ENCODE measurements at places on chromosomes 3 and 15.

DNA sequence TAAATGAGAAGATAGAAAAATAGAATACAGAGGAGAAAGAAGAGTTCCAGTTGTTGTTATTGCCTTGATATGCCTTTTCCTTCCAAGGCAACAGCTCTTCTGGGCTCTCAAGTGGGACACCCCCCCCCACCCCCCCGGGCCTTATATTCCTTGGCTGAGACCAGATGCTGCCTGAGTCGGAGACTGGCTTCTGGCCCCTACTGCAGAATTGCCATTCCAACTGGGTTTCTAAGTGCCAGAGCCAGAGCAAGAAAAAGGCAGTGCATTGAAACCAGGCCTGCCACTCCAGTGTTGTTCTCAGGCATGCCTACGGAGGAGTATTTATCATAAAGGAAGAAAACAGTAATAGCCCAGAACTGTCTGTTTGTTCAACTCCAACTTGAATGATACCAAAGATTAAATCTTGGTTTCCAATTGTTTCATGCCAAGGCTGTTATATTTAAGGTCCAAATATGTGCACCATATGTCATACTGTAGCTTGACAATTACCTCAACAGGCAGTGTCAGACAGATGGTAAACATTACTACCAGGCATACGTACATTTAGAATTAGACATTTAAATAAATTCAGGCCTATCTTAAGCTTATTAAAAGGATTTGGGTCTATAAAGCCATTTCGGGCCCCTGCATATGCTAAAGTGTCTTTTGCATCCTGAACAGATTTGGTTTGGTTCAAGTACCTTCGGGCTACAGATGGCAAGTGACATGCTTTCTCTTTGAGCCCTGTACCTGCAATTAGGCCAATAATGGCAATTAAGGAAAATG lies 209.9 kb upstream of the SEMA6D start:
- no peak for DNase-seq

DNA sequence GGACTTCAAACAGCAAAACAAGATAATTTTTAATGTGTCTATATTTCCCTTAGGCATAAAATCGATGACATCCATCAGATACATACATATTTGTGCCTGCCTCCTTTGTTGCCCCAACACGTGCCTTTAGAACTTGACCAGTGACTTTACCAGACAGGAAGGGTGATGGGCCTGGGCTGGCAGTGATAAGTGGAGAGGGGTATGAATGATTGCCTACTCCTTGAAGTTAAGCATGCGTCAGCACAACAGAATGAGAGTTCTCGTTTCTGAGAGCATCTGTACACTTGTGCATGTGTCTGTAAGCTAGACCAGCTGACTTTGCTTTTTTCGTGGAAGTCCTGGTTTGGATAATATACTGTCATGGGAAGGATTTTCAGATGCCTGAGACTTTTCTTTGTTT lies 54.9 kb upstream of the COL6A6 start:
- DNase-seq = no peak

- DNase-seq = no peak
These were observed 963 bp downstream of the SHQ1 start for GRCh38 chr3:72847282-72847681.

DNA sequence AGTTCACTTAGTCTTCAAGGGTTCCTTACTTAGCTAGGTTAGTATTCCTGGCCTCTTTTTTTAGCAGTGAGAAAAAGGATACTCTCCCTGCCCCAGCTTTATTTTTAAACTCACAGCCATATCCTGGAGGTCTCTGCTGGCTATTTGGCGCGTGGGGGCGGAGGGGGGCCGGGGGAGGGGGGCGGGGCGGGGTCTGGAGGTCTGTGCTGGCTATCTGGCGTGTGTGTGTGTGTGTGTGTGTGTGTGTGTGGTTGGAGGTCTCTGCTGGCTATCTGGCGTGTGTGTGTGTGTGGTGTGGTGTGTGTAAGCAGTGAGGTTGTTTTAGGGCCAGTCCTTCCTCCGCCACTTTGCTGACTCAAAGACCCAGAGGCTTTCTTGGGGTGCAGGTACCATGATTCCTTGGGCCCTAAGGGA lies 579 bp upstream of the PLAAT1 start:
- DNase-seq = no peak

- no peak for DNase-seq
These were observed 141.6 kb upstream of the SPRED1 start for GRCh38 chr15:38111070-38111469.

DNA sequence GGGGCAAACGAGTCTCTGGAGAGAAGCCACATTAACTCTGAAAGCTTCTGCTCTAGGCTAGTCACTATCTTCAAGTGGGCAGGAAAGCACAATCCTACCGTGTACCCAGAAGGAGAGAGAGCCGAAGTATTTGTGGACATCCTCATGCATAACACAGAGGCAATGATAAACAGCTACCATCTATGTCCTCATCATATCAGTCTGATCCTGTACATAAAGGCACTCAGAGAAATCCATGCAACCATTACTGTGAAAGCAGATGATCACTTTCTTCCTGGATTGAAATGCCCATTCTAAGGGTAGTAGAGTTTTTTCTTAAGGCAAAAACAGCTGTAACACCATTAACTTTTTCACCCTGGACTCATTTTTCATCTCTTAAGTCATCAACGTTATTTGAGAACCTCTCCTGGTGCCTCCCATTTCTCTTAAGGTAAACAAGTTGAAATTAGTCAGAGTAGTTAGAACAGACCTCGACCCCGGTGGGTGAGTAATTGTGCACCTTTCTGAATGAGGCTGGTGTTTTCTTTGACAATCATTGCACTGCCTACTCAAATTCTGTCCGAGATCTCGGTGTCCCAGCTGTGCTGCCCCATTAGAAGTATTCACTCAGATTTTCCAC lies 327.4 kb downstream of the SHQ1 start:
- no peak for DNase-seq

DNA sequence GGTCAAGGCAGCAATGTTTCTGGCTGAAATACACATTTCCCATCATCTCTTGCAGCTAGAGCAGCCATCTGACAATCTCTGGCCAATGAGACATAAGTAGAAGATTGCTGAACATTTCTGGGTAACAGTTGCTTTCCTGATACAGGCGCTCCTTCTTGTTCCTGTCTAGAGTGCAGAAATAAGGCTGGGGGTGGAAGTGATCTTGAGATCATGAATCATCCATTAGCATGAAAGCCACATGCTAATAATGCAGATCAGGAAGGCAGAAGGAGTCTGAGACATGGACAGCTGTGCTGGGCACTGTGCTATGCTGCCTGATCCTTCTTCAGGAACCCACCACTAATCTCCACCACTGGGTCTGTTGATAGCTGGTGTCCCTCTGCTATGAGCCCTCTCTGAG lies 14.8 kb upstream of the TMEM108 start:
- DNase-seq = no peak

DNA sequence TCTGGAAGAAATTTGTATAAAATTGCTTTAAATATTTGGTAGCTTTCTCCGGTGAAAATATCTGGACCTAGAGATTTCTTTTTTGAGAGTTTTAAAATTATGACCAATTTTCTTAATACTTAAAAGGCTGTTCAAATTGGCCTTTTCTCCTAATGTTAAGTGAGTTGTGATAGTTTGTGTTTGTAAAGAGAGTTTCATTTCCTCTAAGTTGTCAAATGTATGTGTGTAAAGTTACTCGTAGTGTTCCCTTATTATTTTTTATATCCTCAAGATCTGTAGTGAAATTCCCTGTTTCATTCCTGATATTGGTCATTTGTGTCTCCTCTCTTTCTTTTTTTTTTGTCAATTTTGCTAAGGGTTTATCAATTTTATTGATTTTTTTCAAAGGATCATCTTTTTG lies 92.6 kb upstream of the CTNNB1 start:
- no peak for DNase-seq

DNA sequence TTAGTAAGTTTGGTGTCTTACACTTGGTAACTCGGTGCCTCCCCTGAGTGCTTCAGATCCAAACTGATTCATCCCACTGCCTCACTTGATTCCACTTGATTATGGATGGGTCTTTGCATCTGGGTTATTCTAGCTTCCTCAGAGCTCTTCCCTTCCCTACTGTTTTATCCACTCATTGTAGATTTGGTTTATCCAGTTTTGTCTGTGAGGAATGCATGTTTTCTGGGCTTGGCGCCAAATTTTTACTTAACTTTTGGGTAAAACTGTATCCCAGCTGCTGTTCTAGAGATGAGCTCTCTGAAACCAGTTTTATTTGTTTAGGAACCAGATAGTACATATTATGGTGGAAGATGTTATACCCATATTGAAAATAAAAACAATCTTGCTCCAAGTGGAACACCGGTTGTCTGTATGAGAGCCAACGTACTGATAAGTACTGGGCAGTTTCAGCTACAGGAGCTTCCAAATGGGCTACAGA lies 20.9 kb downstream of the RAD54L2 start:
- no peak for DNase-seq

DNA sequence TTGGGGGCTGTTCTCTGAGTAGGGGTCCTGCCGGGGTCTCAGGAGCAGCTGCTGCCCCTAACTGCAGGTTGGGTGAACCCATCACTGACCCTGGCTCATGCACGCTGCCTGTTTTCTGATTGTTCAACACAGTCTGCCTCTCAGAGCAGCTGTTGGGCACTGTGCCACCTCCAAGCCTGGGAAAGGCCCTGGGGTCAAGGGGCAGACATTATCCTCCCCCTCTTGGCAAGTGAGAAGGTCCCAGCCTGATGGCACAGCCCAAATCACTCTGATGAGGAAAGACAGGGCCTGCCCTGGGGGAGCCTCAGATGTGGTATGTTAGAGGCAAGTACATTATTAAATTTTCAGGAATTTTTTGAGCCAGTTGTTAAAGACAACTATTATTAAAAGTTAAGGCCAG lies 14.1 kb upstream of the GNAT1 start:
- no peak for DNase-seq

DNA sequence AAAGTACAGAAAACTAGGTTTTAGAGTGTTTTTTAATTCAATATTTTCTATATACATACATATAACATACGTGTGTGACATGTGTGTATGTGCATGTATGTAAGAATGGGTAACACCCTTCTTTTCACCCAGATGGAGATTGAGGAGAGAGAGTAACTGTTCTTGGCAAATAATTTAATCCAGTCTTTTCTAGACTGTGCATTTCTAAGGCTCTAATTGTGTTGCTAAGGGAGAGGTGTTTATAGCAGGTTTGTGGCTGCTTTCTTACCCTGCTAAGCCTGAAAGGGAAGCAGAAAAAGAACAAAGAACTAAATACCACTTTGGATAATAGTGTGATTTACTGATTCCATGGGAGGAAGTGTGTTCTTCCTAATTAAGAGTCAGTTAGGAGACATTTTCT lies 46.0 kb upstream of the ALDH1L1 start:
- DNase-seq = no peak

GRCh38 chr3:122466701-122467240 lies 48.0 kb downstream of the KPNA1 start:
- no peak for DNase-seq
